CD8-positive, alpha-beta memory T cell (primary cell): ENCODE measurements at places on chromosomes 1 and 21. TPM values are rescaled to one million over a fixed set of nuclear protein-coding genes. Genes with fewer than 3 reads are reported as not detected.
A peak's percentile ranks its signal among the peaks of the same experiment; 100 is the strongest.

DNA sequence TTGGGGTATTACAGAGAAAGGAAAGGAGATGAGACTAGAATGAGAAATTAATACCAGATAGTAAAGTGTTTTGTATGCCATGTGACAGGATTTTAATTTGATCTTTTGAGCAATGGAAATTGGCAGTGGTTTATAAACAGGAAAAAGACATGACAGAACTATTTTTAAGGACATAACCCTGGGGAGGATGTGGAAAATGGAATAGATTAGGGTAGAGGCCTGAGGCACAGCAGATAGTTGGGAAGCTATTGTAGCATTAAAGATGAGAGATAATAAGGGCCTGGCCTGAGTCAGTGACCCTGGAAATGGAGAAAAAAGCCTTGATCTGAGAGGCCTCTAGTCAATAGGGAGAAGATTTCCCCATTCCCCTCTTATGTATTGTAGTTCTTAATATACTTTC, 22.1 kb upstream of the KCNA3 start:
- H3K4me1 ChIP-seq = no peaks in the 10 kb centered on the region
- H3K27me3 ChIP-seq = no peaks in the 10 kb centered on the region
- DNase-seq = no peak
- H3K27ac ChIP-seq = no peak overlapping the region

DNA sequence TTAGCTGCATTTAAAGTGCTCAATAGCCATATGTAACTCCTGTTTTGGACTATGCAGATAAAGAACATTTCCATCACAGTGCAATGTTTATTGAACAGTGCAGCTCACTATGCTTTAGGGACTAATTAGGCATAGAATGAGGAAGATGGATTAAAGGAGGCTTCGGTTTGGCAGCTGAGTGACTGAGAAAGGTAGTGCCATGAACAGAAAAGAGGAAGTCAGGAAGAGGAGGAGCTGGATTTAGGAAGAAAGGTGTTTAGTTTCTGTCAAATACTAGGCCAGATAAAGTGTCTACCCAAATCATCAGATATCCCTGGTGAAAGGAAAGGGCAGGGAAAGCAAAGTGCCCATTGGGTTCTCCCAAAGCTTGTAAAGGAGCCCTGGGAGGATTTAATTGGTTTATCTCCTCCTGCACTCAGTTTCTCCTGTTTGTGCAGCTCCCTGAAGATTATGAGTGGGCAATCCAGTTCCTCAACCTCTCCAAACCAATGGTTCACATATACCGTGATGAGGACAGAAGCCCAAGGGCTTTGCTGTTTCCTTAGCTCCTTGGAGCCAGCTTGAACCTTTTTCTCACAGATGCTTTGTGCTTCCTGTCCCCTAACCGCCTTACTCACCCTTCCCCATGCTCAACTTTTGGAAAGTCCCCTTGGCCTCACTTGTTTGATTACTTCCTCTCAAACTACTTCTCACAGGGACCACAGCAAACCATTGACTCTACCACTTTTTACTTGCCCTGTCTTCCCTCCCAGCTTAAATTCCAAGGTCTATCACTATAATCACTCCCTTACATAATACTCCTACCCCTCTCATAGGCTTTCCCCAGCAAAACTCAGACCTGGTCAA, 3.5 kb upstream of the RAP1A start:
- DNase-seq = peak; percentile 68
- H3K27ac ChIP-seq = no peak overlapping the region
- peak overlapping the region; percentile 25 for H3K4me3 ChIP-seq
- H3K27me3 ChIP-seq = no peaks in the 10 kb centered on the region

The HAPLN2 gene
- total RNA-seq = not detected

DNA sequence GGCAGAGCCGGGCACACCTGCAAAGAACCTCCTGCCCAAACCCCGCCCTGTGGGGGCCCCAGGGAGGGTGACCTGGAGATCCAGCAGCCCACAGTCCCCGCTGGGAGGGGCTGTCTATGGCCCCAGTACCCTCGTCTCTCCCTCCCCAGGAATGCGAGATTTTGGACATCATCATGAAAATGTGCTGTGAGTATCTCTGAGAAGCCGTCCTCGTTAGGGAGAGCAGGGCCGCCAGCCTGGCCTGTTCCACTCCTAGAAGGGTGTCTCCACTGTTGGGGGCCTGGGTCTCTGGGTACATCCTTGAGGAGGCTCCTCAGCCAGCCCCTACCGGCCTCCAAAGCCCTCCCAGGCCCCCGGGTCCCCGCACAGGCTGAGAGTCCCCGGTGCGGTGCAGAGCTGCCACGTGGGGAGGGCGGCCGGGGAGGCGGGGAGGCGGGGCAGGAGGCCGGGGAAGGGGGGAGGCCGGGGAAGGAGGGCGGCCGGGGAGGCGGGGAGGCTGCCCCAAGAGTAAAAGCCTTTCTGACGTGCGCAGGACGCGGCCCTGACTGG, 18.7 kb downstream of the COL6A1 start:
- no peaks in the 10 kb centered on the region for H3K4me1 ChIP-seq
- DNase-seq = no peak
- H3K27me3 ChIP-seq = no peaks in the 10 kb centered on the region
- H3K36me3 ChIP-seq = no peaks in the 10 kb centered on the region
